ENCODE measurements at places on chromosomes 1 and 21.

DNA sequence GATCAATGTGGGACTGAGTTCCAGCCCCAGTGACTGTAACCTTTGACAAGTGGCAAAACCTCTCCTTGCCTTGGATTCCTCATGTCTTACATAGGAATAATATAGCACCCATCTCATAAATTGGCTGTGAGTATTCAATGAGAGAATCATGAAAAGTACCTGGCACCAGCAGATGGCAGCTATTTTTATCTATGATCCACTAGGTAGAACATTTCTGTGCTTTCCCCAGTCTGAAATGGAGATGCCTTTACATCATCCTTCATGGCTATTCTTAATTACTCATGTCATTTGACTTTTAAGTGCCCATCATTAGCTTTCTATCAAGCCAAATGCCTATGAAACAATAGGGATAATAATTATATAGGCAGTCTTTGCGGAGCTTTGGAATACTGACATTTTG is 130.1 kb downstream of the TGFB2 start:
- DNase-seq: no peak

- DNase-seq: no peak
Measured at GRCh38 chr1:61253059-61253735, 170.8 kb downstream of the NFIA start.

DNA sequence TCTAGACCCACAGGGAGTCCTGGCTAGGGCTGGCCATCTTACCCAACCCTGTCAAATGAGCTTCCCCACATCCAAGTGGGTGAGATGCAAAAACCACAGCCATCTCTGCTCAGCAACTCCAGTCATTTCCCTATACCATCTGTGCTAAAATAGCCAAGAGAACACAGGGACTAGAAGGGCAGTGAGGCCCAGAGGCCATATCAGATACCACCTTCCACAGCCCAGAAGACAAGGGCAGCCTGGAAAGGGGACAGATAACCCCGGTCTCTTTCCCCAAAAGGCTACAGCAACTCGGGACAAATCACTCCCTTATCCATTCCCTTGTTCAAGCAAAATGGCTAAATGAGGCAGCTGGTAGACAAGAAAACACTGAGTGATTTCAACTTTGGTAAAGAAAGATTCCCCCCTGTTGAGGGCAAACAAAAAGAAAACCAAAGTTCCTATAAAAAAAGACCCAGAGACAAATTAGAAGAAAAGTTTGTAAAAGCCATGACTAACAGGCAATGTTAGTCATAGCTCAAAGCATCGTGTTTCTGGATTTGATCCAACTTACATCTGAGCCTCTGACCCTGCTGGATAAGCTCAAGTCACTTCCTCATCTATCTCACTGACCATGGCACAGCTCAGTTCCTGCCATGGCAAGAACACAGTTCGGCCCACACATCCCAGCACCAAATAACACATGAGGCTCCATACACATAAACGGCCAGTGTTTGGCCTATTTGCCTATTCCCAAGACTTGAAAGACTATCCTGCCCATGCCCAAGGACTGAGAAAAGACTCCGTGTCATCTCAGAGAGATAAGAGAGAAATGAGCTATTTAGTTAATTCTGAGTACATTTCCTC is 3.1 kb downstream of the LAMB3 start:
- peak; percentile 90 for DNase-seq

DNA sequence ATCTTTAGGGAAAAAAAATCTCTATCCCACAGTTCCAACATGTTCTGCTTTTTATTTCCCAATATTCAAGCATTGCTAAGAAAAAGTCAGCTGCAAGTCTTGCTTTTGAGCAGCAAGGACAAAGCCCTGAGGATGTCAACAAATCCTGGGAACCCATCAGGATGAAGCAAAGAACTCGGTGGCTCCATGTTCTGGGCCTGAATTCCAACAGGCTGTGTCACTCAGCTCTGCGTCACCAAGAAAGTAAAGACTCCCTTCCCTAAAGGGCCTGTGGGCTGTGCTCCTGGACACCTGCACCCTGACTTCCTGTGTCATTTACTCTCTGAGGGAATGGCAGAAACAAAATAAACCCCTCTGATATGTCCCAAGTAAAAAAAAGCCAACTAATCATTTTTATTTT is 95.5 kb downstream of the TIAM1 start:
- DNase-seq: peak; percentile 88

- no peak for DNase-seq
Measured at GRCh38 chr1:185813401-185813979, 79.3 kb downstream of the HMCN1 start.

DNA sequence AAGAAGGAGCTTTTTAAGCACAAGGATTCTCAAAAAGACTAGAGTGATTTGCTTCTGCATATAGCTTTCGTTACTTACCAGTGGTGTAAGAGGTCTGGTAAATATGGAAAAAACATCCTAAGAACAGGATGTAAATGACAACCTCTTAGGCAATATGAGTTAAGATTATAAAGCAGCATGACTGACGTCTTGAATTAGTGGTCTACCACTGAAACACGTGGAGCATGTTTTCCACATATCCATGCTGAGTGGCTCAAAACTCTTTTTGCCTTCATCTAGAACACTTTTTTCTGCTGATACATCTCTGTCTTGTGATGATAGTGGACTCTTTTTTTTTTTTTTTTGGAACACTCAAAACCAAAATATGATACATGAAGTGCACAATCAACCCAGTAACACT is 44.6 kb downstream of the RCAN1 start:
- no peak for DNase-seq

GRCh38 chr1:52164604-52165003 is 22.7 kb downstream of the ZFYVE9 start:
- DNase-seq: no peak

DNA sequence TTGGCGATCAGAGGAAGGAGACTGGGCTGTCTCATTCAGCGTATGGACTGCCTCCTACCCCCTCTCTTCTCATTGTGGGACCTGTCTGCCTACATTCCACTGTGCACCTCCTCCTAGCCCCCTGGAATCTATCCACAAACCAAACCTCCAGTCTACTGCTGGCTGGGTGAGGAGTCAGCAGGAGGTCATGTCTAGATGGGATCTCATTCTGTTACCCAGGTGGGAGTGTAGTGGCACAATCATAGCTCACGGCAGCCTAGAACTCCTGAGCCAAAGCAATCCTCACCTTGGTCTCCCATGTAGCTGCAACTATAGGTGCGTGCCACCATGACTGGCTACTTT is 18.0 kb upstream of the TTC22 start:
- DNase-seq: no peak

- DNase-seq: peak; percentile 76
Measured at GRCh38 chr1:43425045-43425444, 28.7 kb downstream of the HYI start.

GRCh38 chr1:21118167-21118566 is 58.5 kb downstream of the EIF4G3 start:
- DNase-seq: no peak

All from osteoblast (primary cell).